Activated CD8-positive, alpha-beta memory T cell treated with anti-CD3 and anti-CD28 coated beads, Interleukin-2, amount 10 ng/mL, durations not matched to agents 7 days and 5 days (primary cell): ENCODE measurements at places on chromosomes 5 and 9. TPM values are rescaled to one million over a fixed set of nuclear protein-coding genes. Genes with fewer than 3 reads are reported as not detected.

DNA sequence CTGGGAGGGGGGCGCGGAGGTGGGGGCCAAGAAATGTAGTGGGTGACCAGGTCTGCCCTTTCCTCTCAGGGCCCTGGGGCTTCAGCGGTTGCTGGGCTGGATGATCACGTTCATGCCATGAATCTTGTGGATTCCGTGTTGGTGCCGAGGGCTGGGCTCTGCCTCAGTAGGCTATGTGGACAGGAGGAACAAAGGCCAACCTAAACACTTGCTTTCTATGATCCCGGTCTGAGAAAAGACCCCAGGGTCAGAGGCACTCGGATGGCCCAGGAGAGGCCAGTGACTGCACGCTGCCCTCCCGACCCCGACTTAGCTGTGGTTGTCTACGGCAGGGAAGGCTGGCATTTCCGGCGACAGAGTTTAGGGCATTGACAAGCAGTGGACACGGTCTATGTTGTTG is 26.6 kb downstream of the PHF2 start:
- H3K27me3 ChIP-seq, result no peaks in the 10 kb centered on the region
- DNase-seq, result no peak
- peaks cover 27% of the 10 kb centered on the region for H3K4me1 ChIP-seq
- H3K27ac ChIP-seq, result no peak overlapping the region

Gene MSX2
- total RNA-seq, result not detected

Gene GKAP1
- 4.5 TPM for total RNA-seq

GRCh38 chr5:130141659-130142320 is 237.5 kb downstream of the CHSY3 start:
- no peak overlapping the region for H3K4me3 ChIP-seq
- DNase-seq, result no peak
- no peaks in the 10 kb centered on the region for H3K36me3 ChIP-seq
- H3K4me1 ChIP-seq, result no peaks in the 10 kb centered on the region

DNA sequence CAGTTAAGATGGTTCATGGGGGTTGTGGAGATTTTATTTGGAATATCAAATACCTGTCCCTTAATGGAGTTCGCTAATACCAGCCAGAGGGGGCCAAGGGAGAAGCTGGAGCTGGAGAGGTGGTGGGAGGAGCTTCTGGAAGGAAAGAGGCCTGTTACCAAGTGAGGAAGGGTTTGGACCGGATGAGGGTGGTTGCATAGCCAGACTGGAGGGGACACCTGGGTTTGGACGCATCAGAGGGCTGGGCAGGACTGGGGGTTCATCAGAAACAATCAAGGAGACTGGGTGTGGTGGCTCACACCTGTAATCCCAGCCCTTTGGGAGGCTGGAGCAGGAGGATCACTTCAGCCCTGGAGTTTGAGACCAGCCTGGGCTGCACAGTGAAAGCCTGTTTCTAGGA is 111.8 kb upstream of the IER5L start:
- peaks cover 9% of the 10 kb centered on the region for H3K27me3 ChIP-seq
- no peak overlapping the region for H3K4me3 ChIP-seq
- no peaks in the 10 kb centered on the region for H3K36me3 ChIP-seq
- DNase-seq, result peak; percentile 31

DNA sequence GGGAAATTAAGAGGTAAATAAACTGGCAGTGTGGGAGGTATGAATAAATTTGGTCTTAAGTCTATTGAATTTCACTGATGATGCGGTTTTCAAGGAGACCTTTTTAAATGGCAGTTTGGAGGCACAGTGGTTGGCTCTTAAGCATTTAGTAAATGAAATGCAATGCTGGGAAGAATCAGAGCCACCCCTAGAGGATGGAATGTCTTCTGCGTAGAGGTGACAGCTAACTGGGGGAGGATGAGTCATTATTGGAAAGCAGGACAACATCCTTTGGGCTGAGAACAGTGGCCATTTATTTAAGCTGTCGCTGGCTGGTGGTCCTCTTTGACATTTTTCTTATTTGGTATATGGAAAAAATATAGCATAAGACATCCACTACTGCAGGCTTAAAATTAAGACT is 163.2 kb downstream of the SH3GL2 start:
- no peaks in the 10 kb centered on the region for H3K4me1 ChIP-seq
- DNase-seq, result no peak
- no peak overlapping the region for H3K4me3 ChIP-seq
- H3K36me3 ChIP-seq, result no peaks in the 10 kb centered on the region
- H3K27ac ChIP-seq, result no peak overlapping the region
- no peaks in the 10 kb centered on the region for H3K27me3 ChIP-seq

GRCh38 chr5:158559643-158560042 is 540.1 kb downstream of the EBF1 start:
- H3K27ac ChIP-seq, result no peak overlapping the region
- no peak for DNase-seq
- H3K27me3 ChIP-seq, result no peaks in the 10 kb centered on the region
- no peaks in the 10 kb centered on the region for H3K36me3 ChIP-seq
- peaks cover 6% of the 10 kb centered on the region for H3K4me1 ChIP-seq
- no peak overlapping the region for H3K4me3 ChIP-seq

DNA sequence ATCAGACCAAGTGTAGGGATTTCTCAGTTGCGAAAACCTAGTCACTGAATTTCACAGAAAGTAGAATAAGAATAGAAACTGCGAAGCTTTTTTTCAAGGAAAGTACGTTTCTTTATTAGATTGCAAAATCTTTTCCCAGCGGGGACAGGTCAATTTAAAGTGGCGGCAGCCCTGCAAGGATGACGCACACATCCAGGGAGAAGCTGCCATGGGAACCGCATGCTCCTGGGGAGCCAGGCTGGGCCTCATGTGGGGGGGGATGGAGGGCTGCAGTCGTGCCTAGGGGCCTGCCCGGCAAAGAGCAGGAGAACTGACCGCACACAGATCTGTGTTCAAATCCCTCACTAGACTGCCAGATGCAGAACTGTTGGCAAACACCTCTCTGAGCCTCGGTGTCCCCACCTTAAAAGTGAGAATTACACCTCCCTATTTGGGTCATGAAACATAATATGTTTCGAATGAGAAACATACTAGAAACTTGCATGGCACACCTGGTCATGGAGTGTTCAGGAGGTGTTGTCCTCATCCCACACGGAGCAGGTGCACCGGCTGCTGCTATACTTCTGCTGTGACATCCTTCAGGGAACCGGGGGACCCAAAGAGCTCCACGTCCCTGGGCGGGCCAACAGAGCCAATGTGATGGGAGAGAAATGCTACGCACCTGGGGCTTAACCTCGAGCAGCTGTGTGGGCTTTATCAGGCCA is 127.8 kb upstream of the PHYKPL start:
- no peaks in the 10 kb centered on the region for H3K4me1 ChIP-seq
- H3K4me3 ChIP-seq, result no peak overlapping the region
- H3K36me3 ChIP-seq, result no peaks in the 10 kb centered on the region
- no peak for DNase-seq

DNA sequence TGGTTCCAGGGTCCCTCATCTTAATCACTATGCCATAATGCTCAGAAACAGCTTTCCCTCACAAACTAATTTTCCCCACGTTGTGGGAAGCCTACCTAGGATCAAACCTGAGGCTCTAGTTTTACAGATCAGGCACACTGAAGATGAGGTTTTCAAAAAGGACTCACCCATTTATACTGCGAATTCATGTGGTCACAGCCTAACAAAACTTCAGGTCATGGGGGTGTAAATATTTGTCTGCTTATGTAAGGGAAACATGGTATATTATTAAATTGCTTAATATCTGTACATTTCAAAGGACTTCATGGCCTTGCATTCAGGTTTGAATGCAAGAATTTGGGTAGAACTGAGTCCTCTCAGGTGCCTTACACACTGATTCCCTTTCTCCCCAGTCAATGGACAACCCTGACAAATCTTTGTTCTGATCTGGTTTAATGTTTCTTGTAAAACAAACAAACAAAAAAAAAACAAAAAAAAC is 12.1 kb downstream of the ZFAND5 start:
- no peak overlapping the region for H3K4me3 ChIP-seq
- no peak overlapping the region for H3K27ac ChIP-seq
- no peaks in the 10 kb centered on the region for H3K27me3 ChIP-seq
- peaks cover 12% of the 10 kb centered on the region for H3K4me1 ChIP-seq

DNA sequence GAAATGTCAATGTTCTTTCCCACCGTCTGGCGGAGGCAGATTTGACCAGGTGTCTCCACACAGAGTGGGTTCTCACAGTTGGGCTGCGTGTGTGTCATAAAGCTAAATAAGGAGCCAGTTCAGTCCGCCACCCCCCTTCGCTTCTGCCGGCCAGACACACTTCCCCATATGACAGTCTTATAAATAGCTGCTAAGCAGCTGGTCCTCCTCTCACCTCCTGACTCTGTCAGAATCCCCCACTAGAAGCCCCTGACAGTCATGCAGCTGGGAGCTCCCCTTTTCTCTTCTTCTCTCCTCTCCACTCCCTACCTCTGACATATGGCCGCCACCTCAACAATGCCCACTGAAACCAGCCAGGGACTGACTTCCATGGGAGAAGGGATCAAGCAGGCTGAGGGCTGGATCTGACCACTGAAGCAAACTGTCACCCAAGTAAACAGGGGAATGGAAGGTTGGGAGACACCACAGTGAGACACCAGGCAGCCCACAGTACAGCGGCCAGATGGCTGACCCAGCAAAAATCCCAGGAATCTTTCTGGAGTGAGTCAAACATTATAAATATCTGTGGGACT is 141.9 kb upstream of the EFNA5 start:
- no peaks in the 10 kb centered on the region for H3K4me1 ChIP-seq
- H3K36me3 ChIP-seq, result no peaks in the 10 kb centered on the region
- no peak overlapping the region for H3K4me3 ChIP-seq
- DNase-seq, result no peak
- H3K27me3 ChIP-seq, result peaks cover 6% of the 10 kb centered on the region

Gene IL17B
- total RNA-seq, result not detected

Gene C8G
- total RNA-seq, result not detected

GRCh38 chr5:56269216-56269927 is 36.2 kb upstream of the ANKRD55 start:
- H3K27me3 ChIP-seq, result peaks cover 21% of the 10 kb centered on the region
- DNase-seq, result no peak
- H3K4me3 ChIP-seq, result no peak overlapping the region
- no peaks in the 10 kb centered on the region for H3K36me3 ChIP-seq
- peaks cover 16% of the 10 kb centered on the region for H3K4me1 ChIP-seq

Gene ANXA2R
- total RNA-seq, result 32.0 TPM

DNA sequence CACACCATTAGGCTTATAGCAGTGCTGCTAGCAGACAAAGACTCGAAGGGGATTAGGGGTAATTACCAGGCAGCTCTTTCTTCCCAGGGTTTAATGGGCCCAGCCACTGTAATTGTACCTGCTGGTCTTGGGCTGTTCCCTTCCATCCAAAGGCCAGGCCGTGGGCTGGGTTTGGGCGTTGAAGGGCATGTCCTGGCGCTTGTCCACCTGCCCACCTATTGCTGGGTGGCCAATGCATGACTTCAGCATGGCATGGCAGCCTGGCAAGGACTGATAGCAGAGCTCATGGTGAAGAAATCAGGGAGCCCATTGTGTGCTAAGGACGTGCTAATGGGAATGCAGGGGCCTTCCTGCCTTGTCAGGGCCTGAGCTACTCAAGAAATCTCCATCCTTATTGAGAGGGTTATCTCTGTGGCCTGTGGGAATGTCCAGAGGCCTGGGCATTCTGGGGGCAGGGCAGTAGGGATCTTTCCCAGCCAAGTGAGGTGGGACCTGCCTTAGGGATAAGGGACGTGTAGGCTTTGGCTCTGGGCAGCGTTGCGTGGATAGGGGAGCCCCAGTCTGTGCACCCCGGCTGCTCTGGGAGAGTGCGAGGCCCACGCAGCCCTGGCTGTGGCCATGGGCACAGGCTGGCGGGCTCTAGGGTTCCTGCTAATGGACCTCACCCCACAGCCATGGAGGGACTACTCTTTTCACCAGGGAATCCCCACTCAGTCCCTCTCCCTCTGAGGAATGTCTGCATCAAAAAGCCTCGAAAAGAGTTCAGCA is 116.1 kb upstream of the PITX1 start:
- H3K27me3 ChIP-seq, result peaks cover 10% of the 10 kb centered on the region
- no peak overlapping the region for H3K4me3 ChIP-seq
- H3K36me3 ChIP-seq, result no peaks in the 10 kb centered on the region

Gene PCDHB12
- total RNA-seq, result not detected

DNA sequence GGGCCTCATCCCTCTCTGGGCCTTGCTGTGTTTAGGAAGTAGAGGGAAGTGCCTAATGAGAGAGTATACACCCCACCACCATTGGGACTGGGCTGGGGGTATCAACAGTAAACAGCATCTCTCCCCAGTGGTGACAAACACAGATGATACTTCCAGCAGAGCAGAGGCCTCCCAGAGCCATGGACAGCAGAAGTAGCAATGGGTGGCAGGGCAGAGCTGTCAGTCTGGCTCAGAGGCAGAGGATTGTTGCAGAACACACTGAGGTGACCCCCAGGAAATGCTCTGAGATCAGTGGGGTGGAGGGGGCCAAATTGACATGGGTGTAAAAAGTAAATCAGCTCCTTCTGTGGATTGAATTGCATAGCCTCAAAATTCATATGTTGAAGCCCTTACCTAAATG is 12.1 kb upstream of the P4HA2 start:
- H3K4me1 ChIP-seq, result peaks cover 2% of the 10 kb centered on the region
- no peak overlapping the region for H3K27ac ChIP-seq
- H3K4me3 ChIP-seq, result no peak overlapping the region
- peaks cover 3% of the 10 kb centered on the region for H3K27me3 ChIP-seq
- no peak for DNase-seq
- peaks cover 5% of the 10 kb centered on the region for H3K36me3 ChIP-seq

- H3K36me3 ChIP-seq, result no peaks in the 10 kb centered on the region
- H3K27ac ChIP-seq, result no peak overlapping the region
- no peaks in the 10 kb centered on the region for H3K4me1 ChIP-seq
- no peak overlapping the region for H3K4me3 ChIP-seq
- peaks cover 7% of the 10 kb centered on the region for H3K27me3 ChIP-seq
- no peak for DNase-seq
Observed at GRCh38 chr5:35487233-35488025, 130.2 kb upstream of the SPEF2 start.

DNA sequence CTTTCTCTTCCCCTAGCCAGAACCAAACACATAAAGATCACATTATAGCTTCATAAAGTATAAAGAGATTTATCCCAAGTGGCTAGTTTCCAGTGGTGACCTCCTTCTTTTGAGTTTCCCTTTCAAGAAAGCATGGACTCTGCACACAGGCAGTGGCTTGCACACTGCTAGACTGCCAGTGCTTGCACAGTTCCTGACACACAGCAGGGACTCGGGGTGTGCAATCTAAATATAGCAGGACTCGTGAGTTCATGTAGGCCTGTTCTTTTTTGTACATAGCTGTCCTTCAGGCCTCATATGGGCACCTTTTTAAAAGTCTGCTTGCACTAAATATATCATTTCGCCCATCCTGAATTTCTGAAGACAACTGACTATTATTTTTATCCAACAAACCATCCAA is 308.6 kb downstream of the FBXL7 start:
- no peak overlapping the region for H3K27ac ChIP-seq
- H3K4me3 ChIP-seq, result no peak overlapping the region
- H3K36me3 ChIP-seq, result no peaks in the 10 kb centered on the region
- DNase-seq, result no peak

- H3K27me3 ChIP-seq, result no peaks in the 10 kb centered on the region
- no peak overlapping the region for H3K4me3 ChIP-seq
- H3K27ac ChIP-seq, result no peak overlapping the region
- H3K4me1 ChIP-seq, result no peaks in the 10 kb centered on the region
Observed at GRCh38 chr9:18331310-18331684, 142.7 kb upstream of the ADAMTSL1 start.

GRCh38 chr5:91382530-91383026 is 539 bp downstream of the ARRDC3 start:
- peak overlapping the region; percentile 100 for H3K27ac ChIP-seq
- DNase-seq, result peak; percentile 60
- H3K27me3 ChIP-seq, result no peaks in the 10 kb centered on the region

GRCh38 chr9:71630377-71630995 is 137.8 kb downstream of the CEMIP2 start:
- DNase-seq, result no peak
- H3K36me3 ChIP-seq, result no peaks in the 10 kb centered on the region
- H3K27ac ChIP-seq, result peak overlapping the region; percentile 2

Gene ALG2
- 20.2 TPM for total RNA-seq
